ENCODE measurements at places on chromosomes 5 and 9. TPM values are rescaled to one million over a fixed set of nuclear protein-coding genes. Genes with fewer than 3 reads are reported as not detected.
A peak's percentile ranks its signal among the peaks of the same experiment; 100 is the strongest.

Gene GAPT
- total RNA-seq, result not detected

Gene PCDHGA4
- 6.8 TPM for total RNA-seq

Gene RCL1
- total RNA-seq, result 15.6 TPM

Gene NUP214
- total RNA-seq, result 17.7 TPM

Gene SERF1A
- total RNA-seq, result 14.1 TPM

Gene RPS14
- 1,720 TPM for total RNA-seq

Gene CCNO
- total RNA-seq, result 1.4 TPM

Gene SMIM32
- total RNA-seq, result not detected

Gene LOX
- 317 TPM for total RNA-seq

Gene TCF7
- 2.9 TPM for total RNA-seq

Gene CDO1
- total RNA-seq, result 8.3 TPM

Gene MCC
- 45.6 TPM for total RNA-seq

Gene GPR150
- 0.29 TPM for total RNA-seq

Gene CAMK2A
- 0.88 TPM for total RNA-seq

GRCh38 chr5:76471406-76471805, 68.3 kb downstream of the IQGAP2 start:
- no peak for DNase-seq

- DNase-seq, result no peak
These were observed 50.7 kb downstream of the PIP5K1B start for GRCh38 chr9:68755752-68756151.

GRCh38 chr9:27437652-27438373, 86.3 kb upstream of the IFNK start:
- DNase-seq, result no peak

- no peak for DNase-seq
These were observed 205.0 kb upstream of the TAS2R1 start for GRCh38 chr5:9834871-9835770.

DNA sequence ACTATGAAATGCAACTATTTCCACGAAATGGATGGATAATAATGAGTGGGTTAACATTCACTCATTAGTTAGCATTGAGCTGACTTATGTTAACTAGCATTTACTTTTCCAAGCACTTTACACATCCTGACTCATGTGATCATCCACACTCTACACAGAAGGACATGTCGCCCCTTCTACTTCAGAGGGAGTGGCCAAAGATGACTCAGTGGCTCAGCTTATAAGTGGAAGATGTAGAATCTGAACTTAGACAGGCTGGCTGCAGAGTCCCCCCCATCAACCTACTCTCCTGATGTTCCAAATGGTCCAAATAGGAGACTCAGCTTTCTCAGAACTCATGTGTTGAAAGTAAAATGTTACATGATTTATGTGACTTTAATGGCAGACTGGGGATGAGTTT, 146.0 kb downstream of the ADCY2 start:
- no peak for DNase-seq

DNA sequence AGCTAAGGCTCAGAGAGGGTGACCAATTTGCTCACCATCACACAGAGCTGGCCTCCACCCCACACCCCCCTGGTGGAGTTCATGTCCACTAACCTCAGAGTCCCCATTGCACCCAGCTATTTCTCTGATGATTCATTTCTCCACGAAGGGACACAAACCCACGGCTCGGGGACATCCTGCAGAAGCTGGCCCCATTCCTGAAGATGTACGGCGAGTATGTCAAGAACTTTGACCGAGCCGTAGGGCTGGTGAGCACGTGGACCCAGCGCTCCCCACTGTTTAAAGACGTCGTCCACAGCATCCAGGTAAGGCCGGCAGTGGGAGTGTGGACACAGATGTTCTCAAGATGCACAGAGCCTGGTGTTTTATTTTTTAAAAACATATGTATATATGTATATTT, 52.6 kb upstream of the SUSD3 start:
- DNase-seq, result no peak

GRCh38 chr5:156515121-156515520, 188.2 kb downstream of the SGCD start:
- no peak for DNase-seq

- peak; percentile 93 for DNase-seq
These were observed at the start of gene RGS14 for GRCh38 chr5:177357459-177358351. RGS14 (plus strand) TSS chr5:177357924; CDS start chr5:177358025, 101 bp downstream.

DNA sequence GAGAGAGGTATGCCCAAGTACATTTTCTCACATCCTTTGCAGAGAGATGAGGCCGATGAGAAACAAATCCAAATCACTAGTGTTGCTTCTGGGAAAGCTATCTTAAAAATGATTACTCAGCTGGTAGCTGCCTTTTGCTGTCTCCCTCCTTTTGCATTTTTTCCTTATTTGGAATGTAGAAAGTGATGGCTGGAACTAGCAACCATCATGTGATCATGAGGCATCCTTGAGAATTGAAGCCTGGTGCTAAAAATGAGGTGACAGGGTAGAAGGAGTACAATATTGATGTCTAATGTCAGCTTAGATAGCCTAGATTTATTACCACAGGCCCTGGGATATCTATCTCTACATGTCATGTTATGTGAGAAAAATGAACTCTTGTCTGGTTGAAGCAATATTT, 109.3 kb upstream of the TAF11L2 start:
- no peak for DNase-seq

DNA sequence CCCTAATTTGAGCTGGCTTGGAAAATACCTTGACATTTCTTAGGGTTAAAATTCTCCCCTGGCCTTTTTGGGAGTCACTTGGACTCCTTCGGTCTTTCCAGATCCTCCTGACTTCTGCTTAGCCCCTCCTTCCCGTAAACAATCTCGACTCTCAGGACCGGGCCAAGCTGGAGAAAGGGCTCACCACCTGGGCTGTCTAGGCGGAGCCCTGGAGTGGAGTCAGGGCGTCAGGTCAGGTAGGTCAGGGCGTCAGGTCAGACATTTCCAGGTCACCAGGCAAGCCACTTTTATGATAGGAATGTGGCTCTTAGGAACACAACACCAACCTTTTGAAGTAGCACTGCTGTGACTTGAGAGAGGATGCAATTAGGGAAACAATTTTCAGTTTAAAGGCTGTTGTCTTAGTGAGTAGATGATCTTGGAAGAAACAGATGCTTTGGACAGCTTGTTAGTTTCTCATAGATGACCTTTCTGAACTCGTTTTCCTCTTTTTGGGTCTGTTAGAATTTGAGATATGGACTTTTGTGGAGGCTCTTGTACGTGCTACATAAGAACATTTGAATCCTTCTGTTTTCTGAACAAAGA, 12.8 kb downstream of the OSTF1 start:
- no peak for DNase-seq

GRCh38 chr9:26955222-26955903, 849 bp upstream of the IFT74 start:
- no peak for DNase-seq

GRCh38 chr9:17571825-17572224, 7.0 kb upstream of the SH3GL2 start:
- no peak for DNase-seq

GRCh38 chr9:13979941-13980318, 334.0 kb downstream of the NFIB start:
- DNase-seq, result no peak

GRCh38 chr9:127501821-127502343, 50.6 kb downstream of the LRSAM1 start:
- DNase-seq, result peak; percentile 68

DNA sequence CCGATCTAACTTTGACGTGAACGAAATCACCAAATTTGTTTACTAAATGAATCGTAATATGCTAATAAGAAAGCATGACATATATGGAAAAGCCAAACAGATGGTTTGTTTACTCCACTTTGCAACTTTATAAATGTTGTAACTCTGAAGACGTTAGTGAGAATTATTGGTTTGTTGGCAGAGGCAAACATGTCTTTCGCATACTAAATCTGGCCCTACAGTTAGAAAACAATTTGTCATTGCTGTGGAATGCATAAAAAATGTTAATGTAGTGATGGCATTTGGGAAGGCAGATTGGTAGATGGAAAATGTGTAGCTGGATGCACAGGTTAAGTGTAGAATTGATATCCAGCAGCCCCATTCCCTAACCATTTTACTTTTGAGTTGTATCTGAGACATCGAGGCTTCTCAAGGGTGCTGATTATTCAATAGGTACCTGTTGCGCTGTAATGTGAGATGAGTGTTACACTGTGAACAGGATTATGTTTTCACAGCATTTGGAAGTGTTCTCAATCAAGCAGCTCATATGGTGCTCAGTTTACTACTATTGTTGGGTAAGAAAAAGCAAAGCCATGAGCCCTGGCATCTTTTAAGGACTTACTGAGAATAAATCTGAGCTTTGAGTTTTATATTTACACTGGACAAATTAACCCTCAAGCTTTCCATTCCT, 444.8 kb downstream of the BNC2 start:
- no peak for DNase-seq

- no peak for DNase-seq
These were observed 73.0 kb downstream of the GADD45G start for GRCh38 chr9:89677702-89678395.

- DNase-seq, result no peak
These were observed 88.6 kb upstream of the FANCC start for GRCh38 chr9:95406121-95406520.

DNA sequence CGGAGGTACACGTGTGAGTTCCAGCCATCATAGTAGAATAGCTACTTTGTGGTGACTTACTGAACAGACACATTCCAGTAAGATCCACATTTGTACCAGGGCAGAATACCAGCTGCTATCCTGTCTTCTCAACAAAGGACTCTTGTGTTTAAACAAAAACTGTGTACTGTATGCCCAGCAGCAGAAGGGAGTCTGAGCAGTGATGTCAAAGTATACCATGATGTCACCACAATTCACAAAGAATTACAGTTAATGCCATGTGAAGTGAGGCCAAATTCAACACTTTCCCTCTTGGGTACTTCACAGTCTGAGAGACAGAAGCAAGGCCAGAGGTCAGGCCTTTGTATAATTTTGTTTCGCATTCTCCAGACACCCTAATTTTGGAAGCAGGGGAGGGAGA, 137.0 kb downstream of the ADAMTSL1 start:
- DNase-seq, result no peak

DNA sequence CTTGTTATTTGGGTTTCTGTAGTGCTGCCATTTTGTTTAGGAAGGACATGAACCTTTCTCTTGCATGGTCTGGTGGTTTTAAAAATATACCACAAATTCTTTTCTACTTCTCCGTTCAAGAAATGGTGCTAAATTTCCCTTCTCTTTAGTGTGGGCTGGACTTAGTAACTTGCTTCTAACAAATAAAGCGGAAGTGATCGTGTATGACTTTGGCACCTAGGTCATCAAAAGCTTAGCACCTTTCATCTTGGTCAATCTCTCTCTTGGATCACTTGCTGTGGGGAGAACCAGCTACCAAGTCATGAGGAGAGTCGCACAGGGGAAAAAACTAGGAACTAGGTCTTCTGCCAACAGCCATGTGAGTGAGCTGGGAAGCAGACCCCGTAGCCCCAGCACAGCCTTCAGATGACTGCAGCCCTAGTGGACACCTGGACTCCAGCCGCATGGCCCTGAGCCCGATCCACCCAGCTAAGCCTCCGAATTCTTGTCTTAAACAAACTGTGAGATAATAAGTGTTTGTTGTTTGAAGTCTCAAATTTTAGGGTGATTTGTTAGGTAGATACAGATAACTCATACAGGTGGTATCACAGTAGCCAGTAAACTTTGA, 87.7 kb upstream of the CKMT2 start:
- no peak for DNase-seq

DNA sequence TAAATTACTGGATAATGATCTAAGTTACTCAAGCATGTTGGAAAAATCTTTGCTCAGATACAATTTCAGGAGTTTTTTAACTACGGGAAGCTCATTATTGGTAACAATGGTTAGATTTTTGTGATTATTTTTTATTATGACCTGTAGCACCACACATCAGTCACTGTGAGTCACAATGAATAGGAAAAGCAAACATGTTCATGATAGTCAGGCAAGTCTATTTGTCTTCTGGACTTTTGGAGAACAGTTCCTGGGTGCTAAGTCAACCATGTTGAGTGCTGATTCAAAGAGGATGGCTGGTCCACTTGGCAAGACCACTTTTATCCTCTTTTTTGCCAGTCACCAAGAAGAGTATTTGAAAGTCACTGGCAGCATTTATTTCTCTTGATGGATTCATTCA, 403.2 kb downstream of the KIF4B start:
- DNase-seq, result no peak

DNA sequence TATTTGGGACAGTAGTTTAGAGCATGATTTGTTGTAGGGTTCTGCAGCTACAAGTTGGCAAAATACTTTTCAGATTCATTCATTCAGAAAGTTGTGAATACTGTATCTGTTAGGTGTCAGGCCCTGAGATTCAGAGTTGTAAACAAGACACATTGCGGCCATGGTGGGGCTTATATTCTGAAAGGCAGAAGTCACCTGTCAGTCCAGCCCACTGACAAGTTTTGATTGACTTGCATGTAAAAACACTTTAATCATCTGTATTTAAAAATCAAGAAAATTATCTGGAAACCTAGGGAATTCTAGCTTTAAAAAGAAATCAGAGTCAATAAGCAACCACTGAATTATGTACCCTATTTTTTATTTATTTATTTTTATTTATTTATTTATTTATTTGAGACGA, 13.0 kb downstream of the LARP1 start:
- no peak for DNase-seq

- DNase-seq, result peak; percentile 97
These were observed 17.9 kb upstream of the EGFL7 start for GRCh38 chr9:136644593-136645351.

- DNase-seq, result peak; percentile 90
These were observed 15.0 kb upstream of the DAB2IP start for GRCh38 chr9:121636341-121636865.

- DNase-seq, result peak; percentile 85
These were observed 5.2 kb upstream of the NKD2 start for GRCh38 chr5:1003296-1003937.

- DNase-seq, result no peak
These were observed 6.6 kb upstream of the CNOT6 start for GRCh38 chr5:180487556-180487955.

GRCh38 chr5:1952444-1953099, 69.8 kb upstream of the IRX4 start:
- DNase-seq, result peak; percentile 44

DNA sequence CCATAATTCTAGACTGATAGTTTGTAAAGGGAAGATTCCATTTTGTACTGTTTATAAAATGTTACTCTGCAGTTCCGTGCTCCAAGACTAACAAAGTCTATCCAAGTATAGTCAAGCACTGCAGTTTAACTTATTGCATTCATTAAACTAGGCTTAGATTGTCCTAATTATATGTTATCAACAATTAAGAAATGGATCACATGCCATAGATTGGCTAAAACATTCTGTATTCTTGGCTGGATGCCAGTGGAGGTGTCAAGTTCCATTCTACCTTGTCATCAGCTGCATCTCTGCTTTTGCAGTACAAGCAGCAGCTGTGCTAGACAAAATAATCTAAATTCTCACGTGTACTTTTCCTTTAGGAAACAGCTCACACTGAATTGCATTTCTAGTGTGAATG, 69.4 kb upstream of the MEF2C start:
- no peak for DNase-seq

GRCh38 chr9:91534374-91534773, 110.7 kb upstream of the NFIL3 start:
- peak; percentile 61 for DNase-seq
